ENCODE measurements at places on chromosomes 5 and 9. TPM values are rescaled to one million over a fixed set of nuclear protein-coding genes. Genes with fewer than 3 reads are reported as not detected.

The COMMD10 gene
- 25.7 TPM for total RNA-seq

The SLC27A4 gene
- total RNA-seq, result 18.5 TPM

The FOXD4L4 gene
- 0.38 TPM for total RNA-seq

The ANKRD34B gene
- total RNA-seq, result not detected

The PCDH12 gene
- total RNA-seq, result 0.18 TPM

- DNase-seq, result no peak
- H3K4me1 ChIP-seq, result peaks cover 67% of the 10 kb centered on the region
- peak overlapping the region; percentile 98 for H3K27ac ChIP-seq
- H3K4me3 ChIP-seq, result peak overlapping the region; percentile 80
These were observed 1.0 kb upstream of the SECISBP2 start for GRCh38 chr9:89317282-89317681.

DNA sequence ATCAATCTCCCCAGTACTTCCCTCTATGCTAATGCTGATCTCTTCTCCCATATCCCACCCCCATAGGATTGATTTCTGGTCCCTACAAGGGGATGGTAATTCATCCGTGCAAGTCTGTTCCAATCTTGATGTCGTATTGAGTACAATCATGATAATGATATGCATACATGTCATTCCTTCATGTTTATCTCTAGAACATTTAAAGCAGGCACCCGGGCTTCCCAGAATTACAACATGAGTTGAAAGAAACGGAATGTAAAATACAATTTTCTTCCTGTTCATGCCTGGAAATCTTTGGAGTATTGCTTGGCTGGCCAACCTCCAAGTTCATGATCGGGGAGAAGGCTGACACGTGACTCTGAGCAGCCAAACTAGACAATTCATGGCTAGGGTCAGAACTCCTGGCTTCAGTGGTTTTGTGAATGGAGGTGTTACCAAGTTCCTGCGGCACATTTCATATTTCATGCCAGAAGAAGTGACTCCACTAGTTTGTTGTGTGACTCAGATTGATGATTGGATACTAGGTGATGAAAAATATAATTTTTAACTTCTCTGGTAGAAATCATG lies 66.6 kb downstream of the C9orf152 start:
- peaks cover 30% of the 10 kb centered on the region for H3K36me3 ChIP-seq
- peak overlapping the region; percentile 76 for H3K27ac ChIP-seq
- no peak for DNase-seq
- H3K4me1 ChIP-seq, result peaks cover 9% of the 10 kb centered on the region

DNA sequence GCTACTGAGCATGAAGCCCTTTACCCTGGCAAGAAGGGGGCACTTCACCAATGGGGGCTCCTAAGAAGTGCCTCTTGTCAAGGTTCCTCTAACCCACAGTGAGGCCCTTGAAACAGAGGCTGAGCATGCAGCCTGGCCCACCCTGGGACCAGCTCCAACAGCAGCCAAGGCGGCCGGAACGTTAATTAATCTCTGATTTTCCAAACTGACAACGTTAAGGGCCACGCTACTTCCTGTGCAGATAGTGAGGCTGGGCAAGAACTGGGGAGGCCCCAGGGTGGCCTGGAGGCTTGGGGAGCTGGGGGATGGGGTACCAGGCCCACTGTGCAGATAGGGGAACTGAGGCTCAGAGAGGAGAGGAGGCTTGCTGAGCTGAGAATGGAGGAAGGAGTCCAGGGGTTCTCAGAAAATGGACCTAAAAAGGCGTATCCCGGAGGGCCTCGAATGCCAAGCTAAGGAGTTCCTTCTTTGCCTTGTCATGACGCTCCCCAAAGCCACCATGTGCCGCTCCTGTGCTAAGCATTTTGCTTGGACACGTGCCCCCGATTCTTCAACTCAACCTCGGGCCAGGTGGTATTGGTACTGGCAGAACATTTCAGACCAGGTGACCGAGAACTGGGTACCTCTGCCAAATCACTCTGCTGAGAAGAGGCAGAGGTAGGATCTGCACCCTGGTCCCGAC lies 72.0 kb upstream of the STXBP1 start:
- no peaks in the 10 kb centered on the region for H3K36me3 ChIP-seq
- H3K4me3 ChIP-seq, result no peak overlapping the region
- H3K27ac ChIP-seq, result peak overlapping the region; percentile 30
- no peaks in the 10 kb centered on the region for H3K27me3 ChIP-seq
- no peak for DNase-seq
- peaks cover 26% of the 10 kb centered on the region for H3K4me1 ChIP-seq

DNA sequence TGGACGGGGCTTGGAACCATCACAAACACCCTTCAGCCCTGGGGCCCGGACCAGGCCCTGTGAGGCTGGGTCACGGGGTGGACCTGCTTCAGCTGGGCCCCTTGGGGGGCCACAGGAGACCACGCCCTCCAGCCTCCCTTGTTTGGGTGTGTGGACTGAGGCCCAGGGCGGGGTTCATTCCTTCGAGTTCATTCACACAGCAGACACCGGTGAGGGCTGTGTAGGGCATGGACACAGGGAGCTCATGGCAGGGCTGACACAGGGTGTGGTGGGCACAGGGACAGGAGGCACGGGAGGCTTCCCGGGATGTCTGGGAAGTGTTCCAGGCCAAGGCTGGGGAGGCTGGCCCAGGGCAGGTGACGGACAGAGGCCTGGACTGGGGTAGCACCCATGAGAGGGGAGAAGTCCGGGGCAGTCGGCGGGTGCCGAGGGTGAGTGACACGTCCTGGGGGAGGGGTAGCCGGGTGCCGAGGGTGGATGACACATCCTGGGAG lies 8.9 kb downstream of the DNLZ start:
- H3K36me3 ChIP-seq, result no peaks in the 10 kb centered on the region
- peaks cover 11% of the 10 kb centered on the region for H3K4me1 ChIP-seq
- H3K27me3 ChIP-seq, result no peaks in the 10 kb centered on the region
- no peak overlapping the region for H3K4me3 ChIP-seq
- H3K27ac ChIP-seq, result peak overlapping the region; percentile 66

DNA sequence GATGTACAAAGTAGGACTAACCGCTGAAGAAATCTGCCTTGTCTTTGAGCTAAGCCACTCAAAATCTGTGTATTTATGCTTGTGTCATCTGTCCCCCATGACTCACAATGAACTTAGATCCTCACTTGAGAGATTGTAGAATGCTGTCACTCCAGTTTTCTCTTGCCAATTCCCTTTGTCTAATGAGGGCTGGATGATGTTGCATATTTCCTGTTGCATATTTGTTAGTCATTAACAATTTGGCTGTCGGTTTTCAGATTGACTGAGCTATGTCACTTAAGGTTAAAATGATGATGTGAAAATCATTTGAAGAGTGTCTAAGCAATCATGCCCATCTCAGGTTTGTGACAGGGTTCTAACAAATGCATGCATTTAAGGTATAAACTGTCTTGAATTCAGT lies 481.7 kb downstream of the CDH10 start:
- H3K4me1 ChIP-seq, result no peaks in the 10 kb centered on the region
- no peak for DNase-seq
- H3K27ac ChIP-seq, result no peak overlapping the region
- H3K27me3 ChIP-seq, result no peaks in the 10 kb centered on the region

DNA sequence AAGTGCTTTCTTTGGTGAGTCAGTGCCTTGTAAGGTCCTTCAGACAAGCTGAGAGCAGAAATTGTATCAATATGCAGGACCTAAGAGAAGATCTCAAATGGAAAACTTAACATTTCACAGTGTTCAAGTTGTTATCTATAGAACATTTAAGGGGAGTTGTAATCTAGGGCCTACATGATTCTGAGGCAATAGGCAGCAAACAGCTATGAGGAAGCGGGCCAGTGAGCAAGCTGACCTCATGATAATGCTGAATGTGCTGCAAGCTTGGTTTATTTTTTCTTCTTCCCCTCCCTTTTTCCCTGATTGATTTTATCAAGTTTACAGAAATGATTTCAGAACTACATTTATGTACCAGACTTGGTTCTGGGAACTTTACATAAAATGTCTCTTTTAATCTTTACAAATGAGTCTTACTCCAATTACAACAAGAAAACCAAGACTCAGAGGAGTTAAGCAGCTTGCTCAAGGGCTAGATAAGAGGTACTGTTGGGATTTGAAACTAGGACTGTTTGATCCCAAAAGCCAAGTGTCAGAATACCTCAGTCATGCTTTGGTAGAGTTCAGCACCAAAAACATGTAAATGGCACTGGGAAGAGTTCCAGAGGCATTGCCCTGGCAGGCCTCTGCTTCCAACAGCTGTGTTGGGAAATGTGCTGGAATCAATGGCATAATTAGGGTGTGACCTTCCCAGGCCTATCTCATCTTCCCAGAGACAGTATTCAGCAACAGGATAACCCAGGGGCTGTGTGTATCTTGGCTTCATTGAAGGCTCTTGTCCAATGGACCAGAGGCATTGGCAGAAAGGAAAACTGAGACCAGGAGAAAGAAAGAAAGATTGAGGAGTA lies 130.1 kb downstream of the LRRC70 start:
- H3K36me3 ChIP-seq, result peaks cover 4% of the 10 kb centered on the region
- H3K4me1 ChIP-seq, result peaks cover 2% of the 10 kb centered on the region

- H3K27ac ChIP-seq, result no peak overlapping the region
- no peak for DNase-seq
- no peaks in the 10 kb centered on the region for H3K4me1 ChIP-seq
- no peak overlapping the region for H3K4me3 ChIP-seq
These were observed 75.8 kb upstream of the PPP1R2B start for GRCh38 chr5:156774273-156774672.

DNA sequence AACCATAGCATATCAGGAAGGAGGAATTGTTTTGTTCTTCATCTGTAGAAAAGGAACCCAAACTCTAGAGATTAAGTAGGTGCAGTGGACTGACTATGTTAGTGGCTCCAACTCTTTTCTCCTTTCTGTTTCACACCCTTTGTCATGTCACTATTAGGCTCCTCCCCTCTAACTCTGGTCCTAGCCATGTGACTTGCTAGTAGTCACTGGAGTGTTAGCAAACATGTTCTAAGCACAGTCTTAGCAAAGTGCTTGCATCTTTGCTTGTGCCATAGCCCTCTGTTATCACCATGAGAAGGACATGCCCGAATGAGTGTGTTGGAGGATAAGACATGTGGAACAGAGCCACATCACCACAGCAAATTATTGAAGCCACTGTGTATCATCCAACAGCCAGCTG lies 55.4 kb upstream of the PPP3R2 start:
- no peaks in the 10 kb centered on the region for H3K4me1 ChIP-seq
- no peak overlapping the region for H3K27ac ChIP-seq
- no peaks in the 10 kb centered on the region for H3K36me3 ChIP-seq
- peaks cover 15% of the 10 kb centered on the region for H3K27me3 ChIP-seq
- no peak overlapping the region for H3K4me3 ChIP-seq
- no peak for DNase-seq

GRCh38 chr9:72158680-72159079 lies 9.4 kb downstream of the GDA start:
- no peak for DNase-seq
- H3K4me3 ChIP-seq, result no peak overlapping the region

Measured in mesothelial cell of epicardium (in vitro differentiated cells).